Myocyte (in vitro differentiated cells): ENCODE measurements at places on chromosomes 2 and 18. TPM values are rescaled to one million over a fixed set of nuclear protein-coding genes. Genes with fewer than 3 reads are reported as not detected.

DNA sequence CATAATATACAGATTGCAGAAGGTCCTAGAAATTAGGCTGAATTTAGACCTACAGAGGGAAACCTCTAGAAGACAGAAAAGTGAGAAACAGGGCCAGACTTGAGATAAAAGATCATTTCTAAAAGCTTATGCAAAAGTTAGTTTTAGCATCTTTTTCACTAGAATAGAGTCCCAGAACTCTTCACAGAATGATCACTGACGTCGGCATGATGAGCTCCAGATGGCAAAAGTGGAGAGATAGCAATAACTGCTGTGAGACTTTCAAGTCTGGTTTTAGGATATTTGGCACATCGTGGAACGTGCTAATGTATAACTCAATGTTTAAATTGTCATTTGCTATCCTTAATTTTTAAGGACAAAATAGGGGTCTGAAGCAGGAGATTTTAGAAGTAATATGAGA is 1050.7 kb upstream of the CELF4 start:
- no peak for DNase-seq

- DNase-seq, result no peak
Measured at GRCh38 chr2:118833716-118834439, 13.6 kb downstream of the EN1 start.

Gene UPP2
- not detected in 2 replicates for total RNA-seq

Gene AGXT
- total RNA-seq, result not detected in 2 replicates

Gene LYG2
- total RNA-seq, result not detected in 2 replicates

DNA sequence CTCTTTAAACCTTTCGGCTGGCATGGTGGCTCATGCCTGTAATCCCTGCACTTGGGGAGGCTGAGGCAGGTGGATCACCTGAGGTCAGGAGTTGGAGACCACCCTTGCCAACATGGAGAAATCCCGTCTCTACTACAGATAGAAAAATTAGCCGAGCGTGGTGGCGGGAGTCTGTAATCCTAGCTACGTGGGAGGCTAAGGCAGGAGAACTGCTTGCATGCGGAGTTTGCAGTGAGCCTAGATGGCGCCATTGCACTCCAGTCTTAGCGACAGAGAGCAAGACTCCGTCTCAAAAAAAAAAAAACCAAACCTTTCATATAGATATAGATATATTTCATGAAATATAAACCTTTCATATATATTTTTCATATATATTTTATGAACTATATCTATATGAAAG is 864.7 kb downstream of the TRIB2 start:
- no peak for DNase-seq

GRCh38 chr2:85743304-85743978 is 10.3 kb upstream of the ATOH8 start:
- DNase-seq, result no peak

DNA sequence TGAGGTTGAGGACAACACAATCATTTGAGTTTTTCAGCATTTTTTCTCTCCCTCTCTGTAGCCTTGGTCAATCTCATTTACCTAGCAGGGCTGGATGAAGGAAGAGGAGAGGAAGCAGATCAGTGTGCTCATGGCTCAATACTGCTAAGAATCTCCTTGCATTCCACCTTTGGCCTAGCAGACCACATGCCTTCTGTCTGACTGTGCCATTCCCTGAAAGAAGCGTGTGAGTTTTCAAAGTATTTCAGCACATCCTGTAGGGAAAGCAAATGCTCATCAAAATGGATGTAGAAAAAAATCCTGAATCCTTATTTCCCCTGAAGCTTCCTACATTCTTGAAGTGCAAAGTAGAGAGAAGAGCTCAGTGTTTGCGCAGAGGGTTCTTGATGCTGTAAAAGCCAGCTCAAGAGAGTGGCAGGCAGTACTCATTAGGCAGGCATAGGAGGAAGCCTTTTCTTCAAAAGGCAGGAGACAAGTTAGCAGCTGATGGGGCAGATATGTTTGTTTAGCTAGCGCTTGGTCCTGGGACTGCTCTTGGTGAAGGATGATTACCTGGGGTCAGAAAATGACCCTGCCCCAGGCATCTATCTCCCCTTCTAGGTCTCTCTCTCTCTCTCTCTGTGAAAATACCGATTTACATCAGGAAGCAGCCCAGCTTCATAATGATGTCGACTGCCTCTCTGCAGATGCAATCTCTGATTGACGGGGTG is 14.4 kb upstream of the PIK3C3 start:
- peak; percentile 62 for DNase-seq

- DNase-seq, result no peak
Measured at GRCh38 chr2:238881353-238882081, 33.6 kb downstream of the TWIST2 start.

GRCh38 chr2:241739651-241740050 is 5.2 kb downstream of the D2HGDH start:
- DNase-seq, result peak; percentile 28

- peak; percentile 24 for DNase-seq
Measured at GRCh38 chr2:63058921-63059792, 8.5 kb downstream of the OTX1 start.

Gene DUSP2
- total RNA-seq, result 1.6 and 1.9 TPM in 2 replicates

GRCh38 chr2:62811972-62812371 is 106.5 kb downstream of the EHBP1 start:
- no peak for DNase-seq

- DNase-seq, result peak; percentile 77
Measured at GRCh38 chr2:165357758-165358157, 111.7 kb upstream of the CSRNP3 start.

Gene ZNF2
- 9.4 and 9.6 TPM in 2 replicates for total RNA-seq

DNA sequence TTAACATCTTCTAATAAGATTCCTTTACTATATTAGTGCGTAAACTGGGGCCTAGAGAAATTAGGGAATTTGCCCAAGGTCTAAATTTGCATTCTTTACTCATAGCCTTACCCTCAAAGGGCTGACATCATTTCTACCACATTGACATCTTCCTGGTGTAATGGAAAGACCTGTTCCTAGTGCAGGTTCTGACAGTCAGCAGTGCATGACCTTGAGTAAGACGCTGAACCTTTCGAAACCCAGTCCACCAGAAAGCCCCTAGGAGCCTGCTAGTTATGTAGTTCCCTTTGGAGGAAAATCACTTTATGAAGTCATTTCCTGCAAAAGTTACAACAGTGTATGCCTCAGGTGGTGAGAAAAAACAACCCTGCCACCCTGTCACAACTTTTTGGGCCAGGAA is 388.3 kb downstream of the TNS1 start:
- no peak for DNase-seq

Gene ATIC
- total RNA-seq, result 11.9 and 13.7 TPM in 2 replicates

- no peak for DNase-seq
Measured at GRCh38 chr2:48514348-48515003, 15.5 kb upstream of the STON1 start.

- no peak for DNase-seq
Measured at GRCh38 chr2:7145707-7146106, 228.5 kb downstream of the RNF144A start.

DNA sequence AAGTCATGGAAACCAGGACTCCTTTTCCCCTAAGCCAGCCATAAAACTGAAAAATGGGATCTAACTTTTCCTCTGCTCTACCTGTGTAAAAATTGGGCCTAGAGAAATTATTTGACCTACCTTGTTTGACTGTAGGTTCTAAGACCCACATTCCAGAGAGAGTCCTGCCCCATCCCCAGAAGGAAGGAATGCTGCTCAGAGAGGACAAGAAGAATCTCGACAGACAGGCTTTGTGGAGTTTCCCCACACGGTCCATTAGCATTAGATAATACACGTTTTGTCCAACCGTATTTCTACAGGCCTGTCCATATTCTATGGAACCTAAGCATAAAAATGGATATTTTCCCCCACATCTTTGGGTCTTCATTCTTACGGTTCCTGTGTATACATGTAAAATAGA is 403.3 kb downstream of the METTL4 start:
- no peak for DNase-seq

Gene GALNT5
- 25.6 and 27.1 TPM in 2 replicates for total RNA-seq

GRCh38 chr2:69501301-69501700 is 64.1 kb upstream of the NFU1 start:
- DNase-seq, result no peak

GRCh38 chr2:20633794-20634506 is 16.9 kb downstream of the HS1BP3 start:
- peak; percentile 58 for DNase-seq

GRCh38 chr2:68188831-68189230 is 31.1 kb downstream of the PNO1 start:
- no peak for DNase-seq

DNA sequence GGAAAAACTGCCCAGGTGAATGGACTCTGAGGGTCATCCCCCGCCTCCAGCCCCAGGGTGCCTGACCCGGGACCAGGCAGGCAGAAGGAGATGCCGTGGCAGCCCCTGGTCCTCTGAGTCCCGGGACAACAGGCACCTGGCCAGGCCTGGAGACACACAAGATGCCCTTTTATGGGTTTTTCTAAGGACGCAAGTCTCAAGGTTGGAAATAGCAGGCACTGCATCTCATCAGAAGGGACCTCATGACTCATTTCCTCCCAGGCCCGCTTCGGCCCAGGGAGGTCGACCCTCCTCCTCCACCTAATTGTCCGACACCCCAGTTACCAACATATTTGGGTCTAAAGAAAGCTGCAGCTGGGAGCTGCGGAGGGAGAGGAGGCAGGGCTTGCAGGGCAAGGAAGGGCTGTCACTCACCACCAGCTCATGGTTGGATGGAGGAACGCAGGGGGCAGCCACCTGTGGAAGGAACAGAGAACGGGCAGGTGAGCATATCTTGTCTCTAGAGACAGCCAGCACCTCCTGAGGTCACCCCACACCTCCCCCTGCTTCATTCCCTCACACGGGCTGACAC is 82.9 kb downstream of the TNS1 start:
- DNase-seq, result no peak

GRCh38 chr2:223989856-223990232 is 32.6 kb downstream of the MRPL44 start:
- DNase-seq, result no peak

GRCh38 chr18:59945544-59945943 is 45.7 kb downstream of the PMAIP1 start:
- DNase-seq, result no peak

Gene DCAF17
- 18.9 and 24.1 TPM in 2 replicates for total RNA-seq

DNA sequence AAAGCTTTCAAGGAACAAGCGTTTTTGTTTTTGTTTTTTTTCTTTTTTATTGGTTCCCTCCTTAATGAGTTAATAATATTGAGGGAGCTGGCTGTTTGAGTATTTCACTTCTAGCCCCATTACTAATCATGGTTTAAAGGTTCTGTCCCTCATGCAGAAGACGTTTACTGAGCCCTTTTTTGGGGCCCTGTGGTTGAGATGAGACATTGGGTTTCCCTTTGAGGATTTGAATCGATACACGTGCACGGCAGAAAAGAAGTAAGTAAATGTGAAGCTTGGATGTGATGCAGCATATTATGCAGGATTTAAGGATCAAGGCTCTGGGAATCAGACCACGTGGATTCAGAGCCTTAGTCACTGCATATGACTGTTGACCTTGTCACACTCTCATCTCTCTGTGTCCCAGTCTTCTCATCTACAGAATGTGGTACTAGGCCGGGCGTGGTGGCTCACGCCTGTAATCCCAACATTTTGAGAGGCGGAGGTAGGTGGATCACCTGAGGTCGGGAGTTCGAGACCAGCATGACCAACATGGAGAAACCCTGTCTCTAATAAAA is 1.0 kb upstream of the CHST10 start:
- no peak for DNase-seq

GRCh38 chr18:36950960-36951359 is 122.0 kb downstream of the KIAA1328 start:
- no peak for DNase-seq

DNA sequence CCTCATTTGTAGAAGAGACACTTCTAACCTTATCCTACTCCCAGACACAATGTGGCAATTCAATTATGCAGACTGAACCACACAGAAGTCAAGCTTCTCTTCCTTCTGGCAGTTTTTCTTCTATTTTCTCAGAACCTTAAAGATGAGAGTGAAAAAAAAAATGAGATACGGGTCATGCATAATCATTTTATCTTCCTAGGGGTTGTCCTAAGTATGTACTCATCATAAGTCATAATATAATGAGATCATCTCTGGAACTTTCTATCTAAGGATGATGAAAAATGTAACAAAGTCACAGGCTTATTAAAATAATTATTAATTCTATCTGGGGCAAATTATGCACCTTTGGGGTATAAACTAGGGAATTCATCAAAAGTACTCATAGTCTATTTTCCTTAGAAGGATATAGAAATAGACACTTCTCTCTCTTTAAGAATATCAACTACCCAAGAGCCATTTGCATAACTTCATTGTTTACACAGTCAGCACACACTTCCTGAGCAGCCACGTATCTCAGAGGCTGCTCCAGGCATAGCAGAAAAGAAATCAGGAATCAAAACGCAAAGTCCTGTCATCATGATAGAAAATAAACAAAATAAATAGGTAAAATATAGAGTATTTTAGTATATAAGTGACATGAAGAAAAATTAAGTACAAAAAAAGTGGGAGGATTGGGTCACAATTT is 345.9 kb upstream of the SPHKAP start:
- DNase-seq, result no peak

Gene HOXD1
- total RNA-seq, result not detected in 2 replicates

DNA sequence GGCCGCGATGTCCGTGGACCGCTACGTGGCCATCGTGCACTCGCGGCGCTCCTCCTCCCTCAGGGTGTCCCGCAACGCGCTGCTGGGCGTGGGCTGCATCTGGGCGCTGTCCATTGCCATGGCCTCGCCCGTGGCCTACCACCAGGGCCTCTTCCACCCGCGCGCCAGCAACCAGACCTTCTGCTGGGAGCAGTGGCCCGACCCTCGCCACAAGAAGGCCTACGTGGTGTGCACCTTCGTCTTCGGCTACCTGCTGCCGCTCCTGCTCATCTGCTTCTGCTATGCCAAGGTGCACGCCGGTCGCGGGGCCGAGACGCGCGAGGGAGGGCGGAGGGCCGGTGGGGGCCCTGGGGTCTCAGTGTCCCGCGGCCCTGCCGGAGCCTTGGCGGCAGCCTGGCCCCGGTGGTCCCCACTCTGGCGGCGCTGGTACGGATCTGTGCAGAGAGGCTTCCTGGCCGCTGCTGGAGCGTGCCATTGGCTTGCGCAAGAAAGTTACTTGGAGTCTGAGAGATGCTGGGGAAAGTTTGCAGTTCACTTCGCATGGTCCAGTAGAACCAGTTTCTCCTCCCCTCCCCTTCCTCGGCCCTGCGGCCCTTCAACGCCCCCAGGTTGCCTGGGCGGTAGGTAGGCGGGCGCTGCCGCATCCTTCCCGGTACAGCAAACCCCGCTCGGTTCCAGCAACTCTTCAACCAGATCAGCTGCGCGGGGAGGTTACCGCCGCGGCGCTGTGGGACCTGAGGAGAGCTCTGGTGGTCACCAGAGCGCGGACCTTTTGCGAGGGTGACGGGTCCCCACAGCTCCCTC is 1.5 kb downstream of the GALR1 start:
- DNase-seq, result no peak

Gene DYNAP
- total RNA-seq, result not detected in 2 replicates

GRCh38 chr2:23550553-23550952 is 165.6 kb downstream of the KLHL29 start:
- no peak for DNase-seq

Gene CPO
- total RNA-seq, result not detected in 2 replicates

- no peak for DNase-seq
Measured at GRCh38 chr2:16322308-16323125, 343.1 kb downstream of the CYRIA start.
